RPMI7951 (cell line): ENCODE measurements at places on chromosomes 5 and 9.

DNA sequence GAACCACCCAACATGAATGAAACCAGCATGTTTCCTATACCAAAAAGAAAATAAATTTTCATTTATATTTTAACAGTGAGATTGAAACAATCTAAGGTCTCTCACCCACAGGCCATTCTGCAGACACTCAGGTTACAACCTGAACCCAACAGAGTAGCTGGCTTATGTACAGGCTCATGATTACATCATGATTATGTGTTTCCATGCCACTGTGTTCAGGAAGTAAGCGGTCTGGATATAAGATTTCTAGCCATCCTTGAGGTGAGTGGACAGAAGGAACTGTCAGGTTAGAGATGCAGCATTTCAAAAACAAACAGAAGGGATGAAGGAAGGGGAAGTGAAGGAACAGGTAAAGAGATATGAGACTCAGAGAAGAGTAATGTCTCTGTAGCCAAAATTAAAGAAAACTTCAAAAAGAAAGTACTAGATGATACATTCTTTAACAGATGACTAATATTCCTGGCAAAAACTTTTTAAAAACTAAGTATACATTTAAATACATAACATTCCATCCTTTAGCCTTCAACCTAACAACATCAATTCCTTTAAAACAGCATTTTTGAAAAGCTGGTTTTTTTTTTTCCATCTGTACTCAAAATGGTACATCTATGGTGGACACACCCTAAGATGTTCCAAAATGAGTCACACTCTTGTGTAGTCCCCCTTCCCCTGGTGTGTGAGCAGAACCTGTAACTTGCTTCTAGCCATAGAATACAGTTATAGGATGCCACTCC, 119.8 kb downstream of the LPAR1 start:
- DNase-seq, result peak; percentile 73

DNA sequence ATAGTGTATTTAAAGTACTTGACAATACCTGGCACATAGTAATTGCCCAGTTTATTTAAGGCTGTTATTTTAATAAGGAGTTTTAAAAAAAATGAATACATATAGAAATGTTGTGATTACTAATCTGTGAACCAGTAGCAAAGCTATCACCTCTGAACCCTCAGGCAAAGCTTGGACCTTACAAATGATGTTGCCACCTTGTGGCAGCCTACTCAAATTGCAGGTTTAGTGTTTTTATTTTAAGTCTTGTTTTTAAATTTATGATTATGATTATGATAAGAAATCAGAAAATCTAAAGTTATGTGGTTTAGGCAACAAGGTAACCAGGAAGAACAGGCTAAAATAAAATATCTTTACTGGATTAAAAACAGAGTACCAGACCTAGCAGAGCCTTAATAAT, 35.8 kb downstream of the PPARGC1B start:
- DNase-seq, result no peak

DNA sequence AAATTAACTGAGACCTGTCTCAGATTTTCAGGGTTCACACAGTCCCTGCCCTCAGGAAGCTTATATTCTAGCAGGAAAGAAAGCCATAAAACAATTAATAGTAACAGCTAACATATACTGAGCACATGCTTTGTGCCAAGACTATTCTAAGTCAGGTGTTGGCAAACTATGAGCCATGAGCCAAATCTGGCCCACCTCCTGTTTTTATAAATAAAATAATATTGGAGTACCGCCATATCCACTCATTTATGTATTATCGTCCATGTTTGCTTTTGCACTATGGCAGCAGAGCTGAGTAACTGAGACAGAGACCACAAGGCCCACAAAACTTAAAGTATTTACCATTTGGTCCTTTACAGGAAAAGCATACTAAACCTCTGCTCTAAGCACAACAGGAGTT, 83.3 kb upstream of the TRIO start:
- DNase-seq, result no peak

DNA sequence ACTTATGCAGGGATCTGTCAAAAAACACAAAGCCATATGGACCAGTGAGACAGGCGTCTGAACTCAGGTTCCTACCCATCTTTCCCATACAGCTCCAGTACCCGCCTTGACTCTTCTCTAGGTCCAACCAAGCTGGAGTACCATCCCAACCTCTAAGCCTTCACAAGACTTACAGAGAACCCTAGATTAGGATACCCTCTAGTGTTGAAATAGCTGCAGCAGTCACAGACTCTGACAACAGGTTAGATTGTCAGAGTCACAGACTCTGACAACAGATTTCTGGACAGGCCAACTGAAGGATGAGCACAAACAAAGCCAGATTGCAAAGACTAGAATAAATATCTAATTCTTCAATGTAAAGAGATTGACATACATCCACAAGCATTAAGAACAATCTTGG, 266.1 kb downstream of the GRIA1 start:
- DNase-seq, result no peak

DNA sequence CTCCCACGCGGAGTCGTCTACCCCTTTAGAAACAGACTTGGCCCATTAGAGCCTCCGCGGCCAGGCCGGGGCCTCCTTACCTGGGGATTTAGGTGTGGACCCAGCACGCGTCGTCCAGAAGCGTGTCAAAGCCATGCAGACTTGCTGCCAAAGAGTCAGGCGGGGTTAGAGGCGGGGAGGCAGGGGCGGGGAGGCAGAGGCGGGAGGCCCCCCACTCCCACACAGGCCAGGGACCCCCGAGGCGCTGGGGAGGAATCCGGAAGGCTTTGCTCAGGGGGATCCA, 47.1 kb downstream of the HABP4 start:
- no peak for DNase-seq

DNA sequence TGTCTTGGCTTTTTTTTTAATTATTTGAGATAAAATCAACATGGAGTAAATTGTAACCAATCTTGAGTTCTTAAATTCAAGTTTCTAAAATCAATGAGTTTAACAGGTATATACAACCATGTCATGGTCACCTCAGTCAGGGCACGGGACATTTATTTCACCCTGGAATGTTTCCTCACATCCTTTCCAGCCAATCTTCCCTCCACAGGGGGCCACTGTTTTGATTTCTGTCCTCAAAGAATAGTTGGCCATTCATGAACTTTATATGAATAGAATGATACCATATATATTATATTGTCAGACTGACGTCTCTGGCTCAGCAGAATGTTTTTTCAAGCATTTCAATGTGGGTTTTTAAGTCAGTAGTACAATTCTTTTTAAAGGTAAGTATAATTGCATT, 806 bp downstream of the ZNF474 start:
- DNase-seq, result no peak

GRCh38 chr5:168654211-168654721, 75.1 kb upstream of the PANK3 start:
- peak; percentile 56 for DNase-seq

DNA sequence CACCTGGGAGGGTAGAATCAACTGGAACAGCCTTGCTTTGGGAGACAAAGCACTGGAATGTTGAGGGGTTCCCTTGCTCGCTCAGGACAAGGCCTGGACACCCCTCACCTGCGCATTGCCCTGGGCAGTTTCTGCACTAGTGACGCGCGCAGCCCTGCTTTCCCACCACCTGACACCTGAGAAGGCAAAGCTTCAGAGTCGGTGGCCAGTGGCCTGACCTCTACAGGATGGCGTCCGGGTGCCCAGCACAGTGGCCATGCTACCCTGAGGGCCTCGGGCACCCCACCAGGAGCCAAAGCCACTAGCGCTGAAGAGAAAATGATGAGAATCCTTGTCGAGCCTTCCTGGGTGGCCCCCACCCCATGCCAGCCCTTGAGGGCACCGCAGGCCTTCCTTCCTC, 161.3 kb downstream of the OLFM1 start:
- DNase-seq, result no peak

GRCh38 chr5:43704243-43704642, 101.3 kb downstream of the NNT start:
- DNase-seq, result no peak

GRCh38 chr5:6607559-6607936, 25.3 kb downstream of the NSUN2 start:
- DNase-seq, result no peak

- no peak for DNase-seq
Observed at GRCh38 chr5:74152625-74153254, 487.8 kb downstream of the ENC1 start.

DNA sequence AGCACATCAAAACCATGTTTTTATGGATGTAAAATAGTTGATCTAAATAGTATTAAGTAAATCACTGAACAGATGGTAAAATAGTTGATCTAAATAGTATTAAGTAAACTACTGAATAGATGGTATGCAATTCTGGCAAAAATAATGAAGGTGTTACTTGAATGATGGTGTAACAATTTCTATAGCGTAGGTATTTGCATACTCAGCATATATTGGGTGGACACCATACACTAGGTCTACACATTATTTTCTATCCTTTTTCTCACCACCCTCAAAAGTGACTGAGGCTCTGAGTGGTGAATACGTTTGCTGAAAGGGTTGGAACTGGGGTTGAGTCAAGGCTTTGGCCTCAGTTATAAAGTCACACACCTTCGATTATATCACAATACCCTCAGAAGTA, 81.3 kb downstream of the ATP10B start:
- DNase-seq, result no peak

DNA sequence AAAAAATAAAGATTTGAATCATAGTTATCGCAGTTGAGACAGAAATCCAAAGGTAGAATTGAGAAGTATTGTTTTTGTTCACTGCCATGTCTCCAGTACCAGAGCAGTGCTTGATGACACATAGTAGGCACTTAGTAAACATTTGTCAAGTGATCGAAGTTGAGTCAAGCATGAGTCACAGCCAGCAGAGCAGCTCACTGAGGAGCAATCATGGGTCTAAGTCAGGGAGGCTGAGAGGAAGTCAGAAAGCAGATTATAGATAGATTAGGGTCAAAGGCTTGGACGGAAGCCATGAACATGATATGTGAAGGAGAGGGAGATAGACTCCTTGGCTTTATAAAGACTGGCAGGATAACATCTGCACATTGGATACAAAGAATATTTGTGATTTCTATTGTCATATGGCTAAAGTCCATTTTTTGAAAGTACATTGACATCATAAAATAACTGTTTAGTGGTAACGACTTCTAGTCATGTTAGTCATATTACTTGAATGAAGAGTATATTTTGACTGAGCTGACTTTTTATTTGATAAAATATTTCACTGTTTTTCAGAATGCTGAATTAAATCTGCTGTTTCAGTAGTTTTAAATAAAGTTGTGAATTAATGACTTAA, 168.5 kb downstream of the RAB3C start:
- DNase-seq, result peak; percentile 85
